Fibroblast of lung (primary cell): ENCODE measurements at places on chromosomes 7 and 10.

GRCh38 chr10:91694170-91694794 is 61.4 kb upstream of the PPP1R3C start:
- DNase-seq = peak; percentile 23

DNA sequence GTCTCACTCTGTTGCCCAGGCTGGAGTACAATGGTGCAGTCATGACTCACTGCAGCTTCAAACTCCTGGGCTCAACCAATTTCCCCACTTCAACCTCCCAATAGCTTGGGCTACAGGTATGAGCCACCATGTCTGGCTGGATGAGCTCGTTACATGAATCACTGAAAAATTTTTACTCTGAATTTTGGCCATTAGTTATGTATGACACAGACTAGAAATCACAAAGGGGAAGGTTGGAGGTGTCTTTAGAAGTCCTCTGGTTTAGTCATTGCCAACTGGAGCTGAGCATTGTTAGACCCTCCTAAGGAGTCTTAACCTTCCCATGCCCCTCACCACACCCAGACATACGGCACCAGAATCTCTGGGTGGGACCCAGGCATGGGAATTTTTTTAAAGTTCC is 34.7 kb downstream of the SVIL start:
- peak; percentile 76 for DNase-seq

GRCh38 chr10:102660888-102661657 is 16.8 kb downstream of the TRIM8 start:
- DNase-seq = peak; percentile 84

DNA sequence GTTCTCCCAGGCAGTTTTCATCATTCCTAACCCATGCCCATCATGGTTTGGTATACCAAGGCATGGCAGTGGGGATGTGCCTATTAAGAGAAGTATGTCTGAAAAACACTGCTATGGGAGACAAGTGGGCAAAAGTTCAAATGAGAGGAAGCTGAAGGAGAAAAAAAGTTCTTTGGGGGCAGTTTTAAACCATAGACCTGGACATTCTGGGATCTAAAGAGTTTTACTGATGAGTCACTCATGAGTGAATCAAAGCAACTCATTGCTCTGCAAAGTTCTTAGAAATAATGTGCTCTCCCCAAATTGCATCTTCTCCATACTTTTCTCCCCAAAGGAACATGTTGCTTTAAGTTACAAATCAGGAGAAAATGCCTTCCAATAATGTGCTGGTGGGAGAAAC is 256.9 kb upstream of the MTPN start:
- no peak for DNase-seq

DNA sequence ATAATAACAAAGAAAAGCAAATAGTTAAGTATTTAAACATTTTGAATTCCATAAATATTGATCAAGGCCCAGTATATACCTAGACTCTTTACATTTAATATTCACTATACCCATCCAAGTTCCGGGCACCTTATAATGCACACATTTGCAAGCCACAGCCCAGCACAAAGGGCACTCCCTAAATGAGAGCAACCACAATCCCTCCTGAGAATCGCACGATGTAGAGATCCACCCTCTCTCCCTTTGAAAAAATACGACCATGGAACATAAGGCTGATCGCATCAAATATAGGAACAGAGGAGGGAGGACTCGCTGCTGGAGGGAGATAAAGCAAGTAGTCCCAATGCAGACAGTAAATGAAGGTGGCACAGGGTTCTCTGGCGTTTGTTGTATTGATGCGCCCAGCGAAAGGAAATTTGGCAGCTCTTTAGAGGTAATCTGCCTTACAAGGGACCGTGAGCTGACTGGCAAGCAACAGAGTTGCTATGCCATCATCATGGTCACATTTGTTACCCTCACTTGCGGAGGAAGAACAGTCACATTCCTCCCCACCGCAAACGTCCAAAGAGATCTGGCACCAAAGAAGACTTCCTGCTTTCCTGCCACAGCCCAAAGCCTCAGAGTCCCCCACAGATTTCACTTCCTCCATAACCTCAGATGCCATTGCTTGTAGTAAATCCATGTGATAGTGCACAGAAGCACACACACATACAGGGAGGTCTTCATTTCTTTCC is 16.1 kb upstream of the TAS2R40 start:
- no peak for DNase-seq

DNA sequence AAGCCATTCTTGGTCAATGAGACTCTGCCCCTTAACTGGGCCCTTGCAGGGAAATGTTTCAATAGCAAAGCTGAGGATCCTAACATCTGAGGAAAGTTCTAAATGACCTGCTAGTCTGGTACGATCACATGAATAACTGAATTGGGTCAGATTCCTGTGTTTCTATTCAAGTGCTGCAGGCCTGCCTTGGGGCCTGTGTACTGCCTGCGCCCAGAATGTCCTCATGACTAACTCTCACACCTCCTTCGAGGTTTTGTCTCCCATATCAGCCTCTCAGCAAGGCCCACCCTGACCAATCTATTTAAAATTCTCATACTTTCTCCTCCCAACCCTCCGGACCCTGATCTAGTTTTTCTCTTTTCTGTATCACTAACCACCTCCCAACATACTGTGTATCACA is 4.4 kb downstream of the JAZF1 start:
- DNase-seq = no peak

- no peak for DNase-seq
These were observed 194.9 kb upstream of the PRSS58 start for GRCh38 chr7:142452791-142453190.

GRCh38 chr7:101058355-101058754 is 26.9 kb upstream of the TRIM56 start:
- peak; percentile 49 for DNase-seq

- DNase-seq = no peak
These were observed 48.9 kb downstream of the FZD1 start for GRCh38 chr7:91313113-91313512.

DNA sequence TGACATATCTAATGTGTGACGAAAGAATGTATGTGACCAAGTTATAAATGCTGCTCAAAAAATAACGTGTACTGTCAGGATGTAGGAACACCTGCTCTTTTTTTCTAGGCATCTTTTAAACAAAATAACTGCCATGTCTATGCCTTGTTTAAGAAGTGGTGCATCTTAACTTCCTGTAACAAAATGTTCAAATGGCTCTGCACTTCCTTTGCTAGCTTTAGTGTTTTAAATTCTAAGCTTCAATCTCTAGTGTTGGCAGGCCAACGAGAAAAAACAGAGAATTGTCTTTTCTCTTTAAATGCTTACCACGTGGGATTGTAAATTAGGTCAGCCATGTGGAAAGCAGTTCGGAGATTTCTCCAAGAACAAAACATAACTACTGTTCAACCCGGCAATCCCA is 14.6 kb upstream of the PDSS1 start:
- no peak for DNase-seq

- DNase-seq = no peak
These were observed 9.2 kb upstream of the DDIT4 start for GRCh38 chr10:72264536-72264935.

DNA sequence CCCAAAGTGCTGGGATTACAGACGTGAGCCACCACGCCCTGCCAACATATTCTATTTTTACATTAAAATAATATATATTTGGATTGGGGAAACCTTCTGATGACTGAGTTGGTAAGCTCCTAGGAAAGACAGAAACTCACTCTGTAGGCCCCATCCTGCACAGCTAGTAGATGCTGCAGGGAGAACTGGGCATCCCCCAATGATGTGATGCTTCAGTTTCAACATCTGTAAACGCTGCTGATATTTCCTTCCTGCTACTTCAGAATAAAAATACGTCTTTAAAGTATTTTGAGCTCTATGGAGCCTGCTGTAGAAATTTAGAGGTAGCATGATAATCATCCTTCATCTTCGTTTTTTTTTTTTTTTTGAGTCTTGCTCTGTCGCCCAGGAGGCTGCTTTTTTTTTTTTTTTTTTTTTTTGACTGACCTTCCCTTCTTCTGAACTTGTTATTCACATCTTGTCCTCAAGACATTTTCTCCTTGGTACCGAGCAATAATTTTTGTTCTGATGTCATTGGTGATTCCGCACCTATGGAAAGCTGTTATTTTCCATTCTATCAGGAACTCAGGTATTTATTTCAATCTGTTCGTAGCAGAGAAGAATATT is 21.8 kb upstream of the INPP5F start:
- no peak for DNase-seq

- DNase-seq = no peak
These were observed 201.2 kb downstream of the SNX10 start for GRCh38 chr7:26492816-26493215.

- DNase-seq = no peak
These were observed 39.9 kb downstream of the CALML3 start for GRCh38 chr10:5564537-5565204.

- no peak for DNase-seq
These were observed 261.2 kb downstream of the PPP1R3A start for GRCh38 chr7:113657603-113658002.

DNA sequence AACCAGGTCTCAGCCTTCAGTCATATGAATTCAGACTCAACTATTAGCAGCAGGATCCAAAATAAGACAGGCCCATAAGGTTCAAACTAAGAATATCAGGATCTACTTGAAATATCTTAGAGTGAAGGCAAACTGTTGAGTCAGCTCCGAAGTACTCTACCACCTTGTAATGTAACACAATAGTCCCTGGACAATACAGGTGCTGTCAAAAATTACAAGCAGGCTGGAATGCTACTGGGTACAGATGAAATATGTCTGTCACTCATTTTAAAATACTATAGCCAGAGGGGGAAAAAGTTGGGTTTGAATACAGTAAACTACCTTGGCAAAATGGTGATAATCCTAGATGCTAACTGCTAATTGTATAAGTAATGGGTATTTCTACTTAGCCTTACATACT is 6.8 kb downstream of the PAXIP1 start:
- no peak for DNase-seq

DNA sequence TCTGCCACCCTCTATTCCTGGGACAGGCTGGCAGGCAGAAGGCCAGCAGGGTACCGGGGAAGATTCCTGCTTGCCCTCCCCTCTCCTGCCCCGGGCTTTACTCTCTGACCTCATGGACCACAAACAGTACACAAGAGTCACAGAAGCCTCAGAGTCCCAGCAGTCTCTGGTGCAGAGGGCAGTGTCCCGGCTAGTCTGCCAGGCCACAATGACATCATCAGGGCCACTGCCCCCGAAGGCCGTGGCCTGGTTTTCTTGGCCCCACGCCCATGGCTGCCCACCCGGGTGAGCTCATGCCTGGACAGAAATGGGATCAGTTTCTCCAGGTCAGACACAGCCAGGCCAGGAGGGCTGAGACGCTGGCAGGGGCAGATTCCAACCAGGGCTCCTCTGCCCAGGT is 91.9 kb downstream of the MYL10 start:
- peak; percentile 10 for DNase-seq

DNA sequence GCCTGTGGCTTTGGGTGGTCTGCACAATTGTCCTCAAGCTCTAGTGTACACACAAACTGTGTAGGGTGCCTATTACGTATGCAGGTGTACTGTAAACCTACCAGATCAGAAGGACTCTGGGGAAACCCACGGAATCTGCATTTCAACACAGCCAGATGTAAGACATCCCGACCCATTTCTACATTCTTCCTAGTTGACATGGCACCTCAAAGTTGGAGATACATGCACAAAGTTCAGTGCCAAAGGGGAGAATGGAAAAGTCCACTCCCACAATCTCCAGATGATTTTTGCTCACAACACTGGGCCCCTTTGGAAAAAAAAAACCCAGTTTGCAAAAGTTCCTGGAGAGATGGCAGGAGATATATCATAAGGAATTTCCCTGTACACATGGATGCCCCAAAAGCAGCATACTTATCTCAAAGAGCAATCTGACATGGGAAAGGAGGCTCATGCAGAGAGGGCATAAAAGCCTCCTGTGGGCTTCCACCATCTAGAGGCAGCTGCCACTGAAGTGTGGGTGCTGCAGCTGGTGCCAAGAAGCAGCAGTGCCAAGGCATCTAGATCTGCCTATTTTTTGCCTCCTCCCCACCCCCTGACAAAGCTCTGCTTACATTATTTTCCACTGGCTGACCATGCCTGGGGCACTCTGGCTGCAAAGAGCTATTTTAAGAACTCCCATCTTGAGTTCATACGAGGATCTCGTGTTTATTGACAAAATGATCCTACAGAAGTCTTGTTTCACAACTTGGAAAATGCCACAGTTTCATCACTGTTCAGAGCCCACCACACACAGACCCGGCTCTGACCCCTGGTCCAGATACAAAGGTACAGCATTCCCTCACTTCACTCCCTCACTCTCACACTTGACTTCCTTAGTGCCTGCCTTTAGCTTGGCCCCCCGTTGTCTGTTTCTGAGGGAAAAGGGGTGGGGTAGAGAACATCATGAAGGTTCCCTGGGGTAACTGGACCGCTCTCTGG is 12.9 kb downstream of the TECTB start:
- DNase-seq = no peak

- no peak for DNase-seq
These were observed 27.0 kb downstream of the TASOR2 start for GRCh38 chr10:5711642-5712041.

DNA sequence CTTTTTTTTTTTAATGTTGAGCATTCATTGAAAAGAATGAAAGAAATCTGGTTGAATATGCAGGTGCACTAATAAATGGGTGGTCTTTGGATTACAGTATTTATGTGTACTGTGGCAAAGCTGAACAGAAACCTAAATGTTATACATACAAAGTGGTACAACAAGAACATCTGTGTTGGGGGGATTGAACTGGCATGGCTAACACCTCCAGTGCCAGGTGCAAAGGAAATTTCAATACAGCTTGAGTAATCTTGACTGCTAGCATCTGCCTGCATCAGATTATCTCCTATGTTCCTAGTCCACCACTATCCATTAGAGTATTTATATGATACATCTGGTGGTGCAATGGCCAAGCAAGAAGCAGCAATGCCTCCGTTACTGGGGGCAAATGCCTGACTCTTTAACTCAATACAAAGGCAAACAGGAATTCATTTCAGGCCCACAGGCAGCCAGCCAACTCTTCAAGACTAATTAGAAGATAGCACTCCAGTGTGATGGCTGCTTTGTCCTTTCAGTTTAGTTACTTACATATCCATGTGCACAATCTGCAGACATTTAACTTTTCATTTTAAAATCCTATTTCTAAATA is 220.5 kb upstream of the ETV1 start:
- no peak for DNase-seq

DNA sequence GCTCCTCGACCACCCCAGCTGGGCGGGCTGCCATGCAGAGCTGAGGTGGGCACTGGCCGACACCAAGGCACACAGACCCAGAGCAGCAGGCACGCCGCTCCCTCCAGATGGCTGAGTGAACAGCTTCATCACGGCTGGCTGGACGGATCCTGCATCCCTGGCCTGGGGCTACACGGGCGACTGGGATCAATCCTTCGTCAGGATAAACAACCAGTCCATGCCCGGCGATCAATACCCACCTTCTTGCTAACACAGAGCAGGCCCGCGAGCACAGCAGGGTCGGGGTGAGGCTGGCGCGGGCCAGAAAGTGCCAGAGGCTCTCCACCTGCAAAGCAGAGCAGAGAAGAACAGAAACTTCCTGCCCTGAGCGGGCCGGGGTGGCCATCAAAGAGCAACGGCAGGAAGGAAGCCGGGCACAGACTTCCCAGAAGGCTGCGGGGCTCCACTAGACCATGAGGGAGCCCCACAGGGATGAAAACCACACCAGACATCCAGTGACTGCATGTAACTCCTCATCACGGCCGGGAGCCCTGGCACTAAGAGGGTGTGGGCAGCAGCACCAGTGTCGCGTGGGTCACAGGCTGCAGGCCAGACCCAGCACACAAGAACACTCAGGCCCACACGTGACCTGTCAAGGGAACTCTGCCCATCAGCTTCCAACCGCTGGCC is 166.4 kb downstream of the MAD1L1 start:
- DNase-seq = no peak
